ENCODE measurements at places on chromosomes 7 and 10. TPM values are rescaled to one million over a fixed set of nuclear protein-coding genes. Genes with fewer than 3 reads are reported as not detected.
A peak's percentile ranks its signal among the peaks of the same experiment; 100 is the strongest.

DNA sequence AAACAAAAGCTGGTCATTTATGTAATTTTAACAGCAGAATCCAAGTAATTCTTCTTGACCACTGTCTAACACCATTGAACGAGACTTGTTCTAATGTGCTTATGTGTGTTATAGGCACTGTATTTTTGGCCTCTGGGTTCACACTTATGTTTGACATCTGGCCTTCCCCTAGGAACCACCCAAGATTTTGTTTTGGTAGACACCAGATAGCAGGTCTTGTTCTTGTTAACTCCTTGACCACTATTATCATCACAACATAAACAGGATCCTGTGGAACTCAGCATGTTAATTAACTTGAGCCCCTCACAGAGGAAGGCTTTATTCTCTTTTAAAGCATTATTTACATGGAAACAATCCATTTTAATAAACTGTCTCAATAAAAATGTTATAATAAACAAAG, 167.7 kb downstream of the SEMA3D start:
- no peak for DNase-seq

DNA sequence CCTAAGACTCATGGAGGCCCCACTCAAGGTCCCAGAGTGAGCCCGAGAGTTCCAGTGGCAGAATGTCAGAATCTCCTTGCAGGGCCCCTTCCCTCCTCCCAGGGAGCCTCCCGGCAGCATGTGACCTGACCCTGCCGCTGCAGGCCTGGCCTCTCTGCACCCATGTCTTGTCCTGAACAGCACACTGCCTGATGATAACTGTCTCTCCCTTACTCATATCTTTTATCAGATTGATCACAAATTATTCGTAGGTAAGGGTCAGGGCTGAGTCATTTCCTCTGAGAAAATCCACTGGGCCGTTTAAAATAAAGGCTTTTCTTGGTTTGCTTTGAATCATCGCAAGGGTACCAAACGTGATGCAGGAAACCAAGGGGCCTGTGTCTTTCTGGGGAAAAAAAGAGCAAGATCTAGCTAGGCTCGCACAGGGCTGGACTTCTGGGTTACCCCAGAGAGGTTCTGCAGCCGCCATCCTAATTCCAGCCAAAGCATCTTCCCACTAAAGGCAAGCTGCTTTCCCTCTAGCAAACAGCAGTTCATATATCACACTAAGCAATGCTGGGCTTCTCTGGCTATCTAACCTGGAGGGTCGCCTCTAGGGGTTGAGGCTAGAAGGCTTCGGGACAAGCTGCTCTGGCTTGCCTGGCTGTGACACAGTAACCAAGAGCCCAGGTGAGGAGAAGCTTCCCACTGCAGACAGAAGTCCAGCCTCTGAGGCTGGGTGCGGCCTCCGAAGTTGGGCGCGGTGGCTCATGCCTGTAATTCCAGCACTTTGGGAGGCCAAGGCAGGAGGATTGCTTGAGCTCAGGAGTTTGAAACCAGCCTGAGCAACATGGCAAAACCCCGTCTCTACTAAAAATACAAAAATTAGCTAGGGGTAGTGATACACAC, 104.9 kb downstream of the SPDYE5 start:
- DNase-seq = peak; percentile 45

DNA sequence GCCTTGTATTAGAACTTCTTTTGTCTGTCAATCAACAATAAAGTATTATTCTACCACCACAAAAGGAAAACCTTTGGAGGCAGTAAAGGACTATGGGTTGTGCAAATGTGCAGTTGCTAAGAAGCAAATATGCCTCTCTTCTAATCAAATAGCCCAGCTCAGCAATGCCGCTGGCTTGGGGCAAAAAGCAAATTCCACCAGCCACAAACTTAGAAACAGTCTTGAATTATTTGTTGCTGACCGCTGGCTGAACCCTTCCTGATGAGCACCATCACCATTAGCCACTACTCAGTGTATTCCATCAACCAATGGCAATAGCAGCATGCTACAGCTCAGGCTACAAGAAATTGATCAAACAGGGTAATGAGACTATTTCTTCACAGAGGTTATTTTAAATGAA, 51.0 kb downstream of the SKAP2 start:
- DNase-seq = no peak

- DNase-seq = no peak
Measured at GRCh38 chr10:114593240-114593792, 64.8 kb downstream of the ABLIM1 start.

GRCh38 chr7:100949227-100949932, at the start of gene MUC3A:
TSS of gene MUC3A (plus strand) at chr7:100949534. CDS start at chr7:100949625, 91 bp downstream.
- no peak for DNase-seq

DNA sequence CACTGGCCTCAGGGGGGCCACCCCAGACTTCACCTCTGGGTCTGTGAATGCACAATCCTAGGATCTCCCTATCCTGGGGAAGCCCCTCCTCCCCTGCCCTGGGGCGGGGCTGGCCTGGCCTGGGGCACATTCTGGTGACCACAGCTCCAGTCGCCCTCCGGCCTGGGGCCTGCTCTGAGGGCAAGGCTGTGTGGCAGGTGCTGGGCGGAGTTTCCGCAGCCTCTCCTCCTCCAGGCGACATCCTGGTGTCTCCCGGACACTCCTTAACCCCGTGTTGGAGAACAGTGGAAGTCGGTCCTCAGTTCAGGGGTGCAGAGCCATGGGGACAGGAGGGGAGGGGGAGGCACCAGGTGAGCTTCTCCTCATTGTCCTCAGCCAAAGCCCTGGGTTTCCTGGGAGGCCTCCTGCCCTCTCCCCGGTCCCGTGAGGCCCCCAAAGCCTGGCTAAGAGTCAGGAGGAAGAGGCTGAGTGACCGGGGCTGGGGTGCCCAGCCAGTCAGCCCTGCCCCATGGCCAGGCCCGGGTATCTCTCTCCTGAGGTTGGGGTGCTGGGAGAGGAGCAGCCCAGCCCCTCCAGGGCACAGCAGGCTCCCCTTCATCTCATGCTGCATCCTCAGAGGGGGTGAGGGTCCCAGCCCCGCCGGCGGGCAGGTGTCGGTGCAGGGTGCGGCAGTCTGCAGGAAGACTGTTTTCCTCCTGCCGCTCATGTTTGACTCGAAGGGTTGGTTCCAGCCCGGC, 22.6 kb downstream of the UNCX start:
- no peak for DNase-seq

DNA sequence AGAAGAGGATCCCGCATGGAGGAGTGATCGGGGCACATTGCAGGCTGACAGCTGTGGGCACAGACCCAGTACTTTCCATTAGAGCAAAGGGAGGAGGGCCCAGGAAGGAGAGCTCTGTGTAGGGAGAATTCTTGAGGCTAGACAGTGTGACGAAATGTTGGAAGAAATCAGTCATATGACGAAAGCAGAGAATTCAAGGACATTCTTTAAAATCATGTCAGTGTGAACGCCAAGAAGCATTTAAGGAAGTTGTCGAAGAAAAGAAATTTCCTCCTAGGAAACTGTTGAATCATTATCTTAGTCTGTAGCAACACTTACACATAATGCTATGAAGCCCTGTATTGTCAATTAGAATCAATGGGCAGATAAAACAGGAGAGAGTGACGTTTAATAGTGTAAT, 191.3 kb upstream of the ADARB2 start:
- no peak for DNase-seq

GRCh38 chr10:11153766-11154165, 136.1 kb downstream of the CELF2 start:
- no peak for DNase-seq

DNA sequence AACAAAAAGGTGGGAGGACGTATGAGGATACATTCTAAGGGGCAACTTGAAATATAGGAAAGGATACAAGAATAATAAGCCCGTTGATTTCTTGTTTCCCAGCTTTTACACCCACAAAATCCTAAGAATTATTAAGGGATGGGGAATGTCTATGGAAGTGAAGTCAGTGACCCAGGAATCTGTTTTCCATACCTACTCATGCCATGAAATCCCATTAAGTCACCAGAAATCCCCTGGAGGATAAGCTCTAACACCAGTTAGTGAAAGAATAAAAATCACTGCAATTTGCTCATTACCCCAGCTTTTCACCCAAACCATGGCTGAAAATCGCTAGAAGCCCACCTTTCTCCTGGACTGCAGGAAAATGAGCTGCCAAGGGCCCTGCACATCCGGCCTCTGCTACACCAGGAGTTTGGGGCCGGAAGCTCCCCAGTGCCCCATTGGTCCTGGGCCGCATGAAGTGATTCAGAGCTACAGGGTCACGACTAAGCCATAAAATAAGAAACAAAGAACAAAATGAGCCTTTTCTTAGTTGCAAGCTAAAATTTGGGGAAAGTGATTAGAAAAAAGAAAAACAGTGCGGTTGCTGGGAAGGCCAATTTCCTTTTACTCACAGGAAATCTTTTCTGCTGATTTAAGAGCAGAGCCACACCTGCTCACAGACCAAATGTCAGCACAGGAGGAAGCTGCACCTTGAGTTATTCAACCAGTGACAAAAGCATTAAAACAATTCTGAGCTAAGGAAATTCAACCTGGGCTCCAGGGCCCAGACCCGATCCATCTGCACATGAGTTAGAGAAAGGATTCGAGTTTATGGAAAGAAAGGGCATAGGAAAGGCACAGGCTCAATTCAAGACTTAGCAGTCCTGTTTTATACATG, 40.3 kb downstream of the HIPK2 start:
- DNase-seq = peak; percentile 54

DNA sequence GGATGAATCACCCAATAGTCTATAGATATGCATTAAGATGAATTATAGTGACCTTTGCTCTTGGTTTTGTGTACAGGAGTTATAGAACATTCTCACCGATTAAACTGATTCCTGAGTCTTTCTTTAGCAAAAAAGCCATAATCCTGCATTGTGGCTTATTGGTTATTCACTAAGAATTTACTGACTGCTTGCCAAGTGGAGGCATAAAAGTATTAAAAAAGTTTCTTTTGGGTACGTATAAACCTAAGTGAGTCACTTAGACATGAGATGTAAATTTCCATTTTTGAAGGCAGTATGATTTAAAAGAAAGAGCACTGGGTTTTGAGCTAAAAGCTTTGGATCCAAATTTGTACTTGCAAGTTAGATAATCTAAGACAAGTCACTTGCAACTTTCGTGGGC, 100.7 kb downstream of the CDK6 start:
- no peak for DNase-seq

GRCh38 chr7:33774762-33775523, 130.4 kb upstream of the BMPER start:
- no peak for DNase-seq

DNA sequence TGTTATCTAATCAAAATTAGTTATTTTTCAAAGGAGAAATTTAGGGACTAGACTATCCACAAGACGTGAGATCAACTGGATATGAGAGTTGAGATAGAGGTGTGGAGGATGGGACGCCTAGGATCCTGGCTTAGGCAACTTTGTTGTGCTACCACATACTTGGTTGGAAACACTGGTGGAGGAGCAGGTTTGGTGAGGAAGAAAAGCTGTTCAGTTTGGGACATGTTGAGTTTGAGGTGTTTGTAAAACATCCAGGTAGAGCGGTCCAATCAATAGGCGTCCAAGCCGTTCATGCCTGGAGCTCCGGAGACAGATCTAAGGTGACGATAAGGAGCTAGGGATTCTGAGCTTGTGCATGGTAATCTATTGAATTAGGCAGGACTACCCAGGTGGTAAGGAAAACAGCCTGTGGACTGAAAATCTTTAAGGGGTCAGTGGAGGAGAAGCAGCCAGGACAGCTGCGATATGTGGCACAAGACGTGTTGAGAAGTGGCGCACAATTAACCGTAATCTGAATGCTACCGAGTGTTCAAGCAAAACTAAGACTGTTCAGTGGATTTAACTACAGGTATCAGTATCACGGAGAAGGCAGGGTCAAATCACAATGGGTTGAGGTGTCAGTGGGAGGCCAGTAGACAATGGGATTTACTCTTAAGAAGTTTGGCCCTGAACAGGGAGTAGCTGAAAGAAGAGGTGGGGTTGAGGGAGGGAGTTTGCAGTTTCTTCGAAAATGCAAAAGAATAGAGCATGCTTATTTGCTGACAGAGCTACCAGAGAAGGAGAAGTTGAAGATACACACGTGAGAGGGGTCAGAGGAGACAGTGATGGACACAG, 16.1 kb upstream of the TRPV6 start:
- no peak for DNase-seq

ZNF117 gene
- total RNA-seq = 4.2 TPM

HOGA1 gene
- not detected for total RNA-seq

All from activated CD8-positive, alpha-beta T cell treated with anti-CD3 and anti-CD28 coated beads for 36 hours (primary cell).